ENCODE measurements at places on chromosomes 11 and 22.

- DNase-seq, result no peak
Observed at GRCh38 chr11:66311470-66311964, 5.3 kb downstream of the CD248 start.

DNA sequence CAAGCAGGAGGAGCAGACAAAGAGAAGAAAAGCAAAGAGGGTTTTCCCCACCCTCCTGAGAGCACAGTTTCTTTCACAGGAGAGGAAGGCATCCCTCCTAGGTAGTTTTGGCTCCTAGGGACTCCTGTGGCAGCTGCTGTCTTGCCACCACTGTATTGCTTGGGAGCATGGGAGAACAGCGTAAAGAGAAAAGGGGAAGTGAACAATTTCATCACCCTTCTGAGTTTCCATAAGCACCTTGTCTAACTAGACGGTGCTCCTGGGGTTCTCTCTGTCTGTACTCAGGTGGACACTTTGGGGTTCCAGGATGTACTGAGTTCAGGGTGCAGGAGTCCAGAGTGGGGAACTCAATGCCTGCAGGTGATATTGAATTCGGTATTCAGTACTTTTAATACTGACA, 1430.5 kb downstream of the TBC1D22A start:
- no peak for DNase-seq

GRCh38 chr11:13110929-13111812, 102.1 kb downstream of the RASSF10 start:
- peak; percentile 33 for DNase-seq

GRCh38 chr11:120259988-120260565, 20.1 kb downstream of the POU2F3 start:
- DNase-seq, result no peak

DNA sequence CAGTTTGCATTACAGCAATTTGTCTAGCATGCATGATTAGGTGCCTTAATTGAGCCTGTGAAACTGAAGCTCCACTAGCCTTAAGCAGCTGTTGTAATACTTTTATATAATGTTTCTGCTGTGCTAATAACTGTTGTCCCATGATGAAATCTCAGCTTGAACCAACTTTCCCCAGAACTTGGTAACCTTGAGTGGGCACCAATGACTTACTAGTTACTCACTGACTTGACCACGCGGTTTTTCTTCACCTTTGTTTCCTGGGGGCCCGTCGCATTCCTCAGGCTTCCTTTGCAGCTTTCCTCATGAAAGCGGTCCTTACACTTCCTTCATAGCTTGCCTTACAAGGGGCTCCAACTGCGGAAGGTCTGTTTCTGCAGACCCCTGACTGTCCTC, 11.2 kb upstream of the GLYATL1 start:
- DNase-seq, result no peak

GRCh38 chr22:29156507-29156906, 49.2 kb upstream of the EMID1 start:
- DNase-seq, result no peak

DNA sequence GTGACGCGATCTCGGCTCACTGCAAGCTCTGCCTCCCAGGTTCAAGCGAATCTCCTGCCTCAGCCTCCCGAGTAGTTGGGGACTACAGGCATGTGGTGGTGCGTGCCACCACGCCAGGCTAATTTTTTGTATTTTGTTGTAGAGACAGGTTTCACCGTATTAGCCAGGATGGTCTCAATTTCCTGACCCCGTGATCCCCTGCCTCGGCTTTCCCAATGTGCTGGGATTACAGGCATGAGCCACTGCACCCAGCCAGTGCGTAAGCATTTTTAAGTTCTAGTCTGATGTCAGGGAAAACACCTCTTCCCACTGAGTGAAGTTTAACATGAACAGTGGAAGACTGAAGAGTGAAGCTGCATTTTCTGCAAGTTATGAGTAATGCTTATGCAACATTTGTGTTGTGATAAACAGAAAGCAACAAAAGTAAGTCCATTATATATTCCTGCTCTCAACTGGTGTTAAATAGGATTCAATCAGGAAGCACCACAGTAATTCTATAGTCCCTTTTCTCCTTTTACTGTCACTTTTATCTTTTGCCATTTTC, 1219.8 kb upstream of the RAG2 start:
- no peak for DNase-seq

DNA sequence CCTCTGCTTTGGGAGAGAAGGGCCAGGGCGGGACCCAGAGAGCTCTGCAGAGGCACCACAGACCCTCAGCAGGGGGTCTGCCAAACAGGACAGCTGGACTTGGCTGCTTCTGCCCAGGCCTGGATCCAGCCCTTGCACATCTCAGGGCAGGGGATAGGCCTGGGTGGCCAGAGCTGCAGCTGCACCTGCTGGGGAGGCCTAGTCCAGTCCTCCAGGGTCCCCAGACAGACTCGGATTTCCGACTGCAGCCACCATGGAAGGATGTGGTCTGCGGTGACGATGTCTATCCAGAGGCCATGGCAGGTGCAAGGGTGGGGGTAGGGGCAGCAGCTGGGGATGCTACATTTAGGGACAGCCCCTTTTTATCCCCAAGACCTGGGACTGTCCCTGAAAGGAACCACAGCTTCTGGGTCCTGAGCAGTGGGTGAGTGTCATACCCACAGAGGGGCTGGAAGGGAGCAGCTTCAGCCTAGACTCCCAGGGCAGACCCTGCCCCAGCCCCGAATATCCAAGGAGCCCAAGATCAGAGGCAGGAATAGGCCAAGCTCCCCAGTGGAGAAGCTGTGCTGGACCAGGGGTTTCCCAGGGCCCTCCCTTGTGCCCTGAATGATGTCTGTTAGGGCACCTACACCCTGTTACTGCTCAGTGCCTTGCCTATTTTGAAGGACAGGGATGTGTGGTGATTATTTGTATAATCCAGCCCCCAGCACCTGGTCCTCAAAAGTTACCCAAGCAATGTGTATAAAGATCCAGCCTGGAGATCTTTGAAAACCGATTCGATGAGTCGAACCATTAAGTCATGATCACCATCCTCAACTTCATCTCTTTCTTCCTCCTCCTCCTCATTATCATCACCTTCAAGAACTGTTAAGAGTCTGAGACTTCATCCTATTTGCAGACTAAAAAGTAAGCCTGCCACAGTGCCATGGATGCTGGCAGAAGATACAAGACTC, 2.5 kb upstream of the IGLL5 start:
- DNase-seq, result no peak

GRCh38 chr22:32055069-32055468, 12.0 kb downstream of the SLC5A1 start:
- DNase-seq, result no peak

DNA sequence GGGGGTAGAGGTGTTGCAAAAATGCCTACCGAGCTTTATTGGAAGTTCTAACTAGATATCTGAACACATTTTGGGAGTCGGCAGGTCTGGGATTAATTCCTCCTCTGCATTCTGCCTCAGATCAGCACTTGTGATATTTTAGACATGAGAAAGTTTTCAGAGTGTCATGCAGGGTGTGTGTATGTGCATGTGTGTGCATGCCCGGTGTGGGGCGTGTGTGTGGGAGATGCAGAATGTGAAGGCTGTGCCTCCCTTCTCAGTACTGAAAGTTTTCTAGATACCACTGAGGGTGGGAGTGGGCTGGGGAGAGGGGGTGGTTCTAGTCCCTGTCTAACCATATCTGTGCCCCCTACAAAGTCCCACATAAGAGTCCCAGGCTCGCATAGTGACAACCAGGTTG, 180.0 kb upstream of the NTM start:
- no peak for DNase-seq
